ENCODE measurements at places on chromosomes 3 and 15.

DNA sequence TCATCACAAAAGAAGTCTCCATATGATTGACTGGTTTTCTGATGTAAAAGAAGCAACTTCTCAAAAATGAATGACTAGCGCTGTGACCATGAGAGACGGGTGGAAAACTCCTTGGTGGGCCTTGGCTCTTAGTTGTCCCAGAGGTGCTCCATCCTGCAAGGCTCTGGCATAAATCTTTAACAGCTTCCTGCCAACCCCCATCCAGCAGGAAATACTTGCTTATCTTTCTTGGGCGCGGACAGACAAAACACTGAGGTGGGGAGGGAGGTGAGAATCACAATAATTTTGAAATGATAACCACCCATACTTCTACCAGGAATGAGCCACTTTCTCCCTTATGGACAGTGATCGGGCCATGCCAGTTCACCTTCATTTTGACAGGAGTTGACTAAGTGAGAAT lies 128.6 kb downstream of the STT3B start:
- no peak for DNase-seq

DNA sequence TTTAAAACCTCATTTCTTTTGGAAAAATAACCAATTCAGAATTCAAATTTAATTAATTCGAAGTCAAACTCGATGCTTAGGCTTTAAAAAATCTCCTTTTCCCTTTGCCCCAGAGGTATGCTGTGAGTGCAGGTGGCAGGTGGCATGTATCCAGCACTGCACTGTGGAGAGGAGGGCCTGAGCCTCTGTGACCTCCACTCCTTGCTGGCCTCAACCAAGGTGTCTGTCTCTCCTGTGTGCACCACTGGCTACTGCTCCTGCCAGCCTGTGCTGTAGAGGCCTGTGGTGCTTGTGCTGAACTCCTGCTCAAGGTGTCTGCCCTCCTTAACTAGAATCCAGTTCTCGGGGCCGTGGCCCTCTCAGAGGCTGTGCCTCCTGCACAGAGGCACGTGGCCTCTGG lies 56.2 kb upstream of the NEDD4 start:
- no peak for DNase-seq

- no peak for DNase-seq
Measured at GRCh38 chr15:59998950-59999611, 5.0 kb upstream of the FOXB1 start.

DNA sequence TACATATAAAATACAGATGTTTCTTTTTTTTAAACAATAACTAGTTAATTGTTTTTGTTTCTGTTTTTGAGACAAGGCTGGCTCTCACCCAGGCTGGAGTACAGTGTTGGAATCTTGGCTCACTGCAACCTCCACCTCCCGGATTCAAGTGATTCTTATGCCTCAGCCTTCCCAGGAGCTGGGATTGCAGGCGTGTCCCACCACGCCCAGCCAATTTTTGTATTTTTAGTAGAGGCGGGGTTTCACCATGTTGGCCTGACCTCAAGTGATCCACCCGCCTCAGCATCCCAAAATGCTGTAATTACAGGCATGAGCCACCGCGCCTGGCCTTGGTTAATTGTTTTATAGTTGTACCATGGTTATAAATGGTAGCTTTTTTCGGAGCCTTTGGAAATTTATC lies 72.3 kb downstream of the PIAS1 start:
- DNase-seq = no peak

- DNase-seq = no peak
Measured at GRCh38 chr3:168558728-168559411, 463.1 kb upstream of the GOLIM4 start.

GRCh38 chr3:124256156-124256555 lies 264.2 kb upstream of the ROPN1 start:
- no peak for DNase-seq

GRCh38 chr15:48486228-48486627 lies 155.0 kb downstream of the DUT start:
- no peak for DNase-seq

All from NCI-H1694 (cell line).